ENCODE measurements at places on chromosomes 3 and 15.
A peak's percentile ranks its signal among the peaks of the same experiment; 100 is the strongest.

- DNase-seq: no peak
These were observed 162.3 kb downstream of the PGPEP1L start for GRCh38 chr15:98845138-98845884.

- DNase-seq: no peak
These were observed 121.6 kb upstream of the ROPN1 start for GRCh38 chr3:124113485-124113884.

- DNase-seq: no peak
These were observed 72.7 kb upstream of the PLXNA1 start for GRCh38 chr3:126910231-126910630.

- DNase-seq: no peak
These were observed 88.8 kb downstream of the IGSF11 start for GRCh38 chr3:118945834-118946233.

DNA sequence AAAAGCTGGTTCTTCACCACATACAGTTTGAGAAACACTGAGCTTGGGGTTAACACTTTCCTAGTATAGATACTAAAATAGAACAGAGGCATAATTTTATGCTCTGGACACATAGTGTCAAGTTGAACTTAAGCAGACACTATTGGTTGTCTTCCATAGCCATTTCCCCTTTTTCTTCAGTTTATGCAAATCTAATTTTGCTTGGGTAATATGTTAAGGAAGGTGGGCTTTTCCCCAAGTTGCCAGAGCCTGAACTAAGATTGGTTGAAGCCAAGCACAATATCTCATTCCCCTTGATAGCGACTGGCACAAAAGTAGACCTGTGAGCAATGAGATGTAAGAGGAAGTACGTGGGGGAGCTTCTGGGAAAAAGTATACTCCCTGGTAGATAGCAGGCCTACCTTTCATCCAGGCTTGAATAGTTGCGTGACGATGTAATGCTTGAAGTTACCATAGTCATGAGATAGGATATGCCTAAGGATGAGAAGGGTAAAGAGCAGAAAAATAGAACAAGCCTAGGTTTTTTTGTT, 4.5 kb upstream of the POPDC2 start:
- DNase-seq: no peak

- no peak for DNase-seq
These were observed 10.3 kb downstream of the USF3 start for GRCh38 chr3:113685956-113686721.

- no peak for DNase-seq
These were observed 6.9 kb downstream of the PLCH1 start for GRCh38 chr3:155737844-155738460.

GRCh38 chr3:98259-98654, 98.3 kb upstream of the CHL1 start:
- no peak for DNase-seq

DNA sequence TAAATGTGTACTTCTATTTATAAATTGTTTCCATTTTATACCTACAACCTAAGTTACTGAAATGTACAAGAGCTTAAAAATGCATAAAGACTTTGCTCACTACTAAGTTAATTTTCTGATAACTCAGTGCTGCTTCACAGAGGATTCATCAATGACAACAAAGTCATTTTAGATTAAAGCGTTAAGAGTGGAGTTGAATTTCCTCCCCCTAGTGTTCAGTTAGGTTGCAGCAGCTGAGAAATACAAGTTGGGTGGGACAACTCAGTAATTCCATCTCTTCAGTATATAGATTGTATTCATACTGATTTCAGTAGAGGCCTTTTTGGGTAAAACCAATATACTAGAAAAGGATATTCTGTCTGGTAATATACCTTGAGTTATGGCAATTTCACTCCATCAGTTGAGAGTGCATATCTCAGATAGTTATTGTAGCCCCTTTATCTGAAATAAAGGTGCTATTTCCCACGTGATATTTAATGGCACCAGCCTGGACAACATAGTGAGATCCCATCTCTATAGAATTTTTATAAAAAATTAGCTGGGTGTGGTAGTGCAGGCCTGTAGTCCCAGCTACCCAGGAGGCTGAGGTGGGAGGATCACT, 6.9 kb upstream of the RPL35A start:
- DNase-seq: peak; percentile 48

DNA sequence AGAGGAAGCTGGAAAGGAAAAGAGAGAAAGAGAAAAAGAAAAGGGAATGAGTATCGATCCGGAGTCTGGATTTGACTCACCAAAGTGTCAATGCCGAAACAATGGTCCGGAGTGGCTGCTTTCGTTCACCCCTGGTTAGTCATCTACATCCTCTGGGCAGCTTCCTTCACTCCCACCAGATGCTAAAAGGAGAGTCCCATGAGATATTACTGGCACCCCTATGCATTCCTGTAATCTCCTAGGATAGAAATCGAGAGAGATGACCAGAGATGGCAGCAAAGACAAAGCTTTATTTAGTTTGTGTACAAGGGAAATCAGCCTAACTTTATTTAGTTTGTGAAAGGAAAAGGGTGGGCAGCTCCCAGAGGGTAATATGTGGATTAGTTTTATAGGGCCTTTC, 622.2 kb downstream of the ZPLD1 start:
- DNase-seq: no peak

DNA sequence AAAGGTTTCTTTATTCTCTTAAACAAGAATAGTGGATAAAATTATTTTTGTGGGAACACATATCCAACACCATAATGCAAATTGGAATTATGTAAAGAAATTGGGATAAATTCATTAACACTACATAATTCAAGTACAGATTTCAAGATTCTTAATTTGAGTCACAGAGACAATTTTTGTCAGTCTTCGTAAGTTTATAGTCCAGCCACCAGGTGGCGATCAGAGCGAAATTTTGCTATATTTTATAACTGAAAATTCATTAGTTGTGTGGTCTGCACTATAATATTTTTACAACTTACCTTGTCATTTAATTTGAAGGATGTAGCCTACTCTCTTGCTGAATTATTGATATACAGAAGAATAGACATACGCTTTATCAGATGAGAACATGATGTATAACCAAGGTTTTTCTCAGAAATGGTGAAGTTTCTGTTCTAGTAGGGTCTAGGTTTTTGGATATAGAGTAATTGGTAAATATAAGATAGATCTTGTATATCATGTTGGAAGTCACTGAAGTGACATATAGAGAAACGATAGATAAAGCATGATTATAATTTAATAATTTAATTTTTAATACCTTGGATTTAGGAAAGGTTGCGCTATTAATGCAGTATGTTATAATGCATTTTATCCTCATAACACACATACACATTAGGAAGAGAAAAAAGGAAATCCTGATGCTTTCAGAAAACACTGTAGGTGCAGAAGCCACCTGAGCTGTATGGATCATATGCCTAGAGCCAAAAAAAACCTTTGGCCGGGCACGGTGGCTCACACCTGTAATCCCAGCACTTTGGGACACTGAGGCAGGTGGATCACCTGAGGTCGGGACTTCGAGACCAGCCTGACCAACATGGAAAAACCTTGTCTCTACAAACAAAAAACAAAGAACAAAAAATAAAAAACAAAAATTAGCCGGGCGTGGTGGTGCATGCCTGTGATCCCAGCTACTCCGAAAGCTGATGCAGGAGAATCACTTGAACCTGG, 31.7 kb downstream of the PLSCR4 start:
- peak; percentile 39 for DNase-seq

DNA sequence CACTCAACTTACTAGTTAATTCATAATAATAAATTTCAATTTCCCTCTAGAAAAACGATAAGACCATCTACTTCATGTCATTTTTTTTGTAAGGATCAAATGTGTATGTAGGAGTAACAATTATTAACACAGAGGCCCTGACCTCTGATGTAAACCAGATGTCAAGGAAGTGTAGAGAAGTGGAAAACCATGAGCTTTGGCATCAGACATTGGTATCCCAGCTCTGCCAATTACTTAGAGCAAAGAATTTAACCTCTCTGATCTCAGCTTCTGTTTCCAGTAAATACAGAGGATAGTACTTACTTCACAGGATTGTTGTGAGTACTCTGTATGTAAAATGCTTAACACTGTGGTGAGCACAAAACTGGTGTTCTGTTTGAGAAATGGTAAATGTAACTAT, 17.5 kb downstream of the AQR start:
- DNase-seq: no peak

DNA sequence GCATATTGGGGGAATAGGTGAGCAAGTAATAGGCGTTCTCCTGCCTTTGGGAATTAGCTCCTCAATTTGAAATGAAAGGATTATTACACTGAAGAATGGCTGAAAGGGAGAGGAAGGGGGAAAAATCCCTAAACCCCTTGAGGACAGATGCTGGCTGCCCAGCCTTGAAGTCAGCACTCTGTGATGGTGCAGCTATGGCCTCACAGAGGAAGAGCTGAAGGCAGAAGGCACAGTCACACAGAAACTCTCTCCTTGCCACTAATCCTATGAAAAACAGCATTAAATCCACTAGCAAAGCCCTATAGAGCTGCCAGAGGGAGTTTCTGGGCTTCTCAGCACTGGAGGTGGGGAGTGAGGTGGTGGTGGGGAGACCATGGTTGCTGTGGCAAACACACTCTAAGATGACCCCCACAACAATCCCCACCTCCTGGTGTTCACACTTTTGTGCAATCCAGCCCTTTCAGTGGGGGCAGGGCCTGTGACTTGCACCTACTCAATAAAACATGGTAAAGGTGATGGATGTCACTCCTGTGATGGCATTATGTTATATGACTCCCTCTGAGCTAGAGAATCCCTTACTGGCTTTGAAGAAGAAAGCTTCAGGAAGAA, 101.2 kb downstream of the RFTN1 start:
- DNase-seq: no peak

GRCh38 chr3:8981296-8981695, 18.0 kb upstream of the RAD18 start:
- no peak for DNase-seq

- no peak for DNase-seq
These were observed 239.0 kb downstream of the ZNF621 start for GRCh38 chr3:40763807-40764206.

- DNase-seq: no peak
These were observed 1006.7 kb downstream of the ROBO1 start for GRCh38 chr3:78761126-78761525.

DNA sequence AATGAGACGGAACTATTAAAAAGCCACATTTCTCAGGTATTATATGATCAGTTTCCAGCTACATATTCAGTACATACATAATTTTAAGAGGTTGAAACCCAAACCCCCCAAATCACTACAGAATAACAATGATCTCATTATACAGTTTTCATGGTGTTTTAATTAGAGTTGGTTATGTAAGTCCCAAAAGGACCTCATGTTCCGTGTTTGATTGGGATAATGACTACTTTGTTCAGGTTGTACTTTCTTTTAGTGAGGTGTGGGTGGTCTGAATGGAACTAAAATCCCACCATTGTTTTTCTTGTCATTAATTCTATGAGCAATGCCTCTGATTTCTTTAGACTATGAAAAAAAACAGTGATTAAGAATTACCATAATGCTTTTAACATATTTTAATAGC, 905.6 kb downstream of the NAALADL2 start:
- DNase-seq: no peak

DNA sequence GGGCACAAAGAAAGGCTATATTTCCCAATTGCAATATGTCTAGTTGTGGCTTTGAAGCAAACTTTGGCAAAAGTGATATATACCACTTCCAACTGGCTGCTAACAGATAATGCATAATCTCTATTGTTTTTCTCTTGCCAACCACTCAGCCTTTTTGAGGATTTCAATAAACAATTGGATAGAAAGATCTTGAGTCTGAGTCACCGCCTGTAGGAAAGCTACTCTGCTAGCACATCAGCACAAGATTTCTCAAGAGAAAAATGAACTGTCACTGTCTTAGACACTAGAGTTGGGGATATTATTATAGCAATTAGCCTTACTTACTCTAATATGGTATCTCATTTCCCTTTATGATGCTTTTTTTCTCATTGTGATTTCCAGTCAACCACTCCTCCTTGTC, 119.7 kb downstream of the SST start:
- DNase-seq: no peak

DNA sequence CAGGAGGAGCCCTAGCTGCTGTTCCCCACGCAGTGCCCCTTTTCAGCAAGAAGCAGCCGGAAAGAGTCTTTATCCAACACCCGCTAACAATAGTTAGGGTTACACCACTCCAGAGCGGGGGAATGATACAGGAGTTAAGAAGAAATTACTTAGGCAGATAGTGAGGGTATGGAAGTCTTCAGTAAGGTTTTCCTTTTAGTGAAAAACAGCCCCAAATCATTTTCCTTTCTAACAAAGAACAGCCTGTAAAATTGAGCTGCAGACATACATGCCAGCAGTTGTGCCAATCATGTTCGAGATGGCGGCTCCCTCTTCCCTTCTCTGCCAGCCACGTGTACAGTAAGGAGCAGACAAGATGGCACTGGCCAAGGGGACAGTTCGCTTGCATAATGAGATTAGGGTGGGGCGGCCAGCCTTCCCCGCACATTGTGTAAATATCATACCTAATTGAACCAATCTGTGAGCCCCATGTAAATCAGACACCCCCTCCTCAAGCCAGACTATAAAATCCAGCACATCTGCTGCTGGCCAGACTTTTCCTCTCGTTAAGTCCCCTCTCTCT, 18.5 kb upstream of the SENP5 start:
- no peak for DNase-seq

DNA sequence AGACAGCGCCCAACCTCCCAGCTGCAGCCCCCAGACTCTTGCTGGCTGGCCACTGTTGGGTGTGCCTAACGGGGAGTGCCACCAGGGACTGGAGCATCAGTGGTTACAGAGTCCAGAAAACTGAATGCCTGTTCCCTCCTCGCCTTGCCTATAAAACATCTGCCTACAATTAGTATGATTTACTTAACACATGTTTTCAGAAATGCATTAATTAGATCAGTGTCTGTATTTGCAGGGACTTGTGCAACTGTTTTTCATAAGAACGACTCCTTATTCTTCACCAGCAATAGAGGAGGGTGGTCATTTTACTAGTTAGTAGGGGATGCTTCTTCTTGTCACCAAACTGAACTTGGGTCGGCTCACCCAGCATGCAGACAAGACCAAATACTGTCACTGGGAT, 248.7 kb downstream of the GABRG3 start:
- DNase-seq: no peak

- DNase-seq: no peak
These were observed 17.9 kb downstream of the CAPN7 start for GRCh38 chr3:15223685-15224572.

- no peak for DNase-seq
These were observed 20.4 kb downstream of the STARD5 start for GRCh38 chr15:81303244-81304225.

GRCh38 chr15:70625438-70625837, 137.9 kb downstream of the UACA start:
- DNase-seq: no peak

GRCh38 chr3:184143327-184143726, 8.2 kb downstream of the EIF2B5 start:
- no peak for DNase-seq

- DNase-seq: no peak
These were observed 23.4 kb downstream of the BOC start for GRCh38 chr3:113234688-113235260.

GRCh38 chr3:82087958-82088357, 326.5 kb upstream of the GBE1 start:
- no peak for DNase-seq

GRCh38 chr3:17207019-17207418, 322.3 kb downstream of the PLCL2 start:
- DNase-seq: no peak

All from stimulated activated CD4-positive, alpha-beta T cell treated with anti-CD3 and anti-CD28 coated beads, Interleukin-4, amount 100 ng/mL, for 24 hours (primary cell).